ENCODE measurements at places on chromosomes 2 and 18.

DNA sequence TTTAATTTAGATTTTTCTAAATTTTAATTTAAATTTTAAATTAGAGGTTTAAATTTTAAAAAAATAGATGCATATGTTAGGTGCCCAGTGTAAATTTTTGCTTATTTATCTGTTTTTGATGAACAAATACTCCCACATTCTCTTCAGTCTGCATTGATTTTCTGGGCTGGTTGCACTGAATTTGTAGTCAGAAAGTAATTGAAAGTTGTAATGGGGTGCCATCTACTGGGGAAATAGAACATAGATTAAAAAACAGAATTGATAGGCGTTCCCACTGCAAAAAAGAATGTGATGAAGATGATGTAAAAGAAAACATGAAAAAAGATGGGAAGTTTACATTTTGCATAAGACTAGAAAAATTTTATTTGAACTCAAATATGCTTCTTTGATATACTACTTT is 51.7 kb upstream of the CCDC85A start:
- H3K27ac ChIP-seq = no peak overlapping the region
- H3K36me3 ChIP-seq = no peaks in the 10 kb centered on the region
- no peak for DNase-seq
- no peaks in the 10 kb centered on the region for H3K4me1 ChIP-seq

- no peak overlapping the region for H3K27ac ChIP-seq
- H3K27me3 ChIP-seq = peaks cover 6% of the 10 kb centered on the region
- peaks cover 2% of the 10 kb centered on the region for H3K4me1 ChIP-seq
- H3K4me3 ChIP-seq = no peak overlapping the region
These were observed 99.2 kb downstream of the RAPGEF4 start for GRCh38 chr2:172834881-172835280.

GRCh38 chr2:239898292-239898925 is 126.7 kb downstream of the NDUFA10 start:
- H3K27me3 ChIP-seq = peaks cover 16% of the 10 kb centered on the region
- H3K4me1 ChIP-seq = peaks cover 19% of the 10 kb centered on the region
- no peak overlapping the region for H3K27ac ChIP-seq
- H3K36me3 ChIP-seq = peaks cover 8% of the 10 kb centered on the region

- no peaks in the 10 kb centered on the region for H3K36me3 ChIP-seq
- H3K27ac ChIP-seq = no peak overlapping the region
- peaks cover 3% of the 10 kb centered on the region for H3K27me3 ChIP-seq
- no peak for DNase-seq
- H3K4me1 ChIP-seq = no peaks in the 10 kb centered on the region
- no peak overlapping the region for H3K4me3 ChIP-seq
These were observed 80.1 kb upstream of the CTDP1 start for GRCh38 chr18:79599441-79599931.

DNA sequence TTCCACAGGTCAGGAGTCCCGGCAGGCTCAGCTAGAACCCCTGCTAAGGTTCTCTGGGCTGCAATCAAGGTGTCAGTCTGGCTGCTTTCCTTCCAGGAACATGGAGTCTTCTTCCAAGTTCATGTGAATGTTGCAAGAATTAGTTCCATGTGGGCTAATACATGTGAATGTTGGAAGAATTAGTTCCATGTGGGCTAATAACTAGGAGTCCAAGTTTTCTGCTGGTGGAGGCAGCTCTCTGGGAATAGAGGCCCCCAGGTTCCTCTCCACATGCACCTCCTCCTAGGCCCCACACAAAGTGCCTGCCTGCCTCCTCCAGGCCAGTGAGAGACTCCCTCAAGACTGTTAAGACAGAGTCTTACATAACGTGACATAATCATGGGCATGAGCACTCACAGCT is 140.8 kb upstream of the SLC35G4 start:
- no peak overlapping the region for H3K4me3 ChIP-seq
- no peak for DNase-seq
- H3K27me3 ChIP-seq = peaks cover 3% of the 10 kb centered on the region
- H3K27ac ChIP-seq = no peak overlapping the region
- no peaks in the 10 kb centered on the region for H3K36me3 ChIP-seq

- no peaks in the 10 kb centered on the region for H3K27me3 ChIP-seq
- H3K36me3 ChIP-seq = no peaks in the 10 kb centered on the region
- no peak overlapping the region for H3K27ac ChIP-seq
- no peak for DNase-seq
These were observed 350.1 kb upstream of the PIK3C3 start for GRCh38 chr18:41604964-41605363.

GRCh38 chr2:3125761-3126130 is 251.9 kb downstream of the EIPR1 start:
- peaks cover 3% of the 10 kb centered on the region for H3K36me3 ChIP-seq
- no peak overlapping the region for H3K4me3 ChIP-seq
- no peak for DNase-seq
- H3K27ac ChIP-seq = no peak overlapping the region
- H3K27me3 ChIP-seq = no peaks in the 10 kb centered on the region

DNA sequence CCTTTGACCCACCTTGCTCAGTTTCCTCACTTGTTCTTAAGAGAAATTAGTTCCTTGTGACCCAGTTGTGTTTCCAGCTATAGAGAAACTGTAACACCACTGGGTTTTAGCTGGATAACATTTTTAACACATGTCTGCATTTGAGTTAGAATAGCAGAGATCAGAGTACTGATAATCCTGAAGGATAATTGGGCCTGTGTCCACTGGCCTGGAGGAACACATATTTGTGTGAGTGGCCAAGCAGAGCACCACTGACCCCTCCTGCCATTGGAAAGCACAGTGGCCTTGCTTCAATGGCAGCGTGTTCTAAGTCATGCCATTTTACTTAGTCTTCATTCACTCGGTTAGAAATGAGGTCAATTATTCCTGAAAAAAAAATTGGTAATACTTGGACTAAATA is 42.6 kb downstream of the PKP4 start:
- H3K36me3 ChIP-seq = peaks cover 1% of the 10 kb centered on the region
- H3K4me3 ChIP-seq = no peak overlapping the region
- peaks cover 3% of the 10 kb centered on the region for H3K4me1 ChIP-seq
- H3K27ac ChIP-seq = no peak overlapping the region
- no peaks in the 10 kb centered on the region for H3K27me3 ChIP-seq

- no peaks in the 10 kb centered on the region for H3K36me3 ChIP-seq
- H3K27ac ChIP-seq = no peak overlapping the region
- H3K4me1 ChIP-seq = no peaks in the 10 kb centered on the region
These were observed 72.7 kb downstream of the SPIRE1 start for GRCh38 chr18:12585218-12585617.

DNA sequence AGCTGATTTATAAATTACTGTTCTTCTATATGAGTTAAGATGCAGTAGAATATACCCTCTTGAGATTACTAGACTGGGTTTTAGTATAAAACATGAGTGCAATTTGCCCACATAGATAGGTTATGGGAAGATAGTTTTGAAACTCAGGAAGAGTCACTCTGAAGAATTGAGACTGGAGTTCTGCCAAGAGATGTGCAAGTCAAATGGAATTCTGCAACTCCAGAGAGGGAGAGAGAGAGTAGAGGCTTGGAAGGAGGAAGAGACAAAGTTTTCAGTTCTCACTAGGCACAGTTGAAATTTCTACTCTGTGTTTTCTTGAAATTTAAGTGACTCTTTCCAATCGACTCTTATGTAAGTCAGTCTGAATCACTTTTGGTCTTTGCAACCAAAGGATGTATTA is 878.8 kb downstream of the TSN start:
- no peak for DNase-seq
- no peaks in the 10 kb centered on the region for H3K4me1 ChIP-seq
- no peak overlapping the region for H3K4me3 ChIP-seq
- no peak overlapping the region for H3K27ac ChIP-seq
- no peaks in the 10 kb centered on the region for H3K27me3 ChIP-seq
- peaks cover 2% of the 10 kb centered on the region for H3K36me3 ChIP-seq

- H3K4me1 ChIP-seq = peaks cover 12% of the 10 kb centered on the region
- DNase-seq = no peak
- H3K27me3 ChIP-seq = no peaks in the 10 kb centered on the region
- H3K36me3 ChIP-seq = peaks cover 3% of the 10 kb centered on the region
- no peak overlapping the region for H3K4me3 ChIP-seq
These were observed 129.2 kb downstream of the COMMD1 start for GRCh38 chr2:62034715-62035114.

DNA sequence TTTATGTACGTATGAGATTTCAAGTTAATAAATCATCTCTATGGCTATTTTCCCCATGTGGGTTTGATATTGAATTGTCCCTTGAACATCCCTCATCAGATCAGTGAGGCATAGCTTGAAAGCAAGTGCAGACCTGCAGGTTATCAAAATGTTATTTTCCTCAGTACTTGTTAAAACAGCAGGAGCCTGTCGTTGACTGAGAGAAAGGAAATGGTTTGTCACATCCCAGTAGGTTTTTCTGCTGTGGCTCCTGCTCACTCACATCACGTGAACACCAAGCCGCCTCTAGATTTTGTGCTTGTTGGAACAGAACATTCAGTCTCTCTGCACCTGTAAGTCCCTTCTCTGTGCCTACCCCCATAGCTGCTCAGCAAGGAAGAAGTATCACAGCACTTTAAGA is 340.3 kb downstream of the CELF4 start:
- H3K36me3 ChIP-seq = peaks cover 17% of the 10 kb centered on the region
- peaks cover 14% of the 10 kb centered on the region for H3K4me1 ChIP-seq
- peak overlapping the region; percentile 29 for H3K27ac ChIP-seq
- no peaks in the 10 kb centered on the region for H3K27me3 ChIP-seq
- no peak for DNase-seq
- no peak overlapping the region for H3K4me3 ChIP-seq

- H3K36me3 ChIP-seq = peaks cover 5% of the 10 kb centered on the region
- H3K4me1 ChIP-seq = peaks cover 4% of the 10 kb centered on the region
- H3K4me3 ChIP-seq = peak overlapping the region; percentile 27
- H3K27ac ChIP-seq = peak overlapping the region; percentile 96
These were observed 1.5 kb upstream of the OSGEPL1 start for GRCh38 chr2:189763908-189764661.

GRCh38 chr2:202541137-202541536 is 93.6 kb upstream of the FAM117B start:
- peaks cover 7% of the 10 kb centered on the region for H3K36me3 ChIP-seq
- no peaks in the 10 kb centered on the region for H3K27me3 ChIP-seq
- DNase-seq = no peak
- H3K4me1 ChIP-seq = no peaks in the 10 kb centered on the region
- H3K4me3 ChIP-seq = no peak overlapping the region

- H3K27ac ChIP-seq = no peak overlapping the region
- no peaks in the 10 kb centered on the region for H3K4me1 ChIP-seq
- H3K27me3 ChIP-seq = peaks cover 22% of the 10 kb centered on the region
- no peak overlapping the region for H3K4me3 ChIP-seq
- H3K36me3 ChIP-seq = no peaks in the 10 kb centered on the region
These were observed 249.4 kb downstream of the LOXHD1 start for GRCh38 chr18:46407486-46408166.
